ENCODE measurements at places on chromosomes 1 and 21.

- no peak for DNase-seq
Measured at GRCh38 chr1:42133809-42134526, 19.2 kb upstream of the GUCA2B start.

- no peak for DNase-seq
Measured at GRCh38 chr1:25977801-25978200, 20.1 kb downstream of the PAFAH2 start.

DNA sequence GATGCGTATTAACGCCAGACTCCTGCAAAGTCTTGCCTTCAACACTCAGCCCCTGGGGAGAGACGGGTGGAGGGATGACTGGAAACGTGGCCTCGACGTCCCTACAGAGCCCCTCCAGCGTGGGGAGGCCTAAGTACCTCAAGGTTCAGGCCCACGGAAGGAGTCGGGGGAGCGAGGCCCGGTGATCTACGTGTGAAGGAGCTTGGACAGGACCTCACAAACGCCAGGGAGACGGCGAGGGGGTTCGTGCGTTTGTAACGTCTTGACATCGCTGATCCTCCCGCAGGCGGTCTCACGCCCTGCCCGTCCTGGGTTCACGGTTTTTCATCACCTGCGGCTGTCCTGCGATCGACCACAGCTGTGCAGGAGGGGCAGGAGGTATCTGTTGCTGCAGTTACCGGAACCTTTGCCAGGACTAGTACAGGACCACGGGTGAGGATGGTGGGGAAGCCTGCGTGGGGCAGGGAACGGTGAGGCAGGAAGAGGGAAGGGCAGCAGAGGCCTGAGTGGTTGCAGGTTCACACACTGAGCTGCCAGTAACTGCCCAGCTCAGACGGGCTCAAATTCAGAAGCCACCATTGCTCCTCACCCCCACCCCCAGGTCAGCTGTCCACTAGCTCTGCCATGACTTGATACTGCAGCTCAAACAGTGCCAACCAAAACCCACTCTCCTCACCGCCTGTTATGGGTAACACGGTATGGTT lies 889 bp upstream of the CCNL2 start:
- DNase-seq = no peak

DNA sequence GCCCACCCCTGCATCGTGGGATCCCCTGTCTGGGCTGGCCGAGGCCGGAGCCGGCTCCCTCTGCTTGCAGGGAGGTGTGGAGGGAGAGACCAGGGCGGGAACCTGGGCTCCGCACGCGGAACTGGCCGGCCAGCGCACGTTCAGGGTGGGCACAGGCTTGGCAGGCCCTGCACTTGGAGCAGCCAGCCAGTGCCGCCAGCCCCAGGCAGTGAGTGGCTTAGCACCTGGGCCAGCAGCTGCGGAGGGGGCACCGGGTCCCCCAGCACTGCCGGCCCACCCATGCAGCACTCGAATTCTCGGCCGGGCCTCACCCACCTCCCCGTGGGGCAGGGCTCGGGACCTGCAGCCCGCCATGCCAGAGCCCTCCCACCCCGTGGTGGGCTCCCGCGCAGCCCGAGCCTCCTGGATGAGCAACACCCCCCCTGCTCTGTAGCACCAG lies 422.6 kb downstream of the AMY1C start:
- no peak for DNase-seq

- DNase-seq = no peak
Measured at GRCh38 chr1:164675342-164675904, 116.4 kb downstream of the PBX1 start.

DNA sequence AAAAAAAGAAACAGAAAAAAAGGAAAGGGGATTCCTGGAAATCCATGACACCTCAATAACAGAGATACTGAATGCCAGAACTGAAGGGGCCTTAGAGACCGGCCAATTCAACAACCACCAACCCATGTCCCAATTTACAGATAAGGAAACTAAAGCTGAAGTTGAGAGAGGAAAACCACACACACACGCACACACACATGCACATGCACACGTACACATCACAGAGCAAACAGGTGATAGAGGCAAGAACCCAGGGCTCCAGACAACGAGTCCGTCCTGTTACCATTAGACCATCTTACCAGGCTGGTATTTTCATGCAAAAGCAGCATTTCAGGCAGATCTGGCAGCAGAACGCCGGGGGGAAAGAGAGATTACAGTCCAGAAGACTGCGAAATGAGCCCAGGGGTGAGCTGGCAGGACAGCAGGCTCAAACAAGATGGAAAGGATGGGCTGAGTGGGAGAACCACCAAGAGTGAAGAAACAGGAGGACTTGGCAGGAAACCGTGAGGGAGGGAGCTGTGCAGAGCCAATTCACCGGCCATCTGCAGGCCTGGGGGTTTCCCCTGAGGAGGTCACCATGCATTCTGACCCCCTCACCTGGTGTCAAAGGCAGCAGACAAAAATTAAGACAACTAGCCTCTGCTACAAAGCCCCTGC lies 43.5 kb downstream of the PAFAH2 start:
- no peak for DNase-seq

GRCh38 chr21:34082769-34083168 lies 9.4 kb downstream of the MRPS6 start:
- no peak for DNase-seq

GRCh38 chr1:6026095-6026809 lies 19.4 kb upstream of the KCNAB2 start:
- DNase-seq = peak; percentile 83

DNA sequence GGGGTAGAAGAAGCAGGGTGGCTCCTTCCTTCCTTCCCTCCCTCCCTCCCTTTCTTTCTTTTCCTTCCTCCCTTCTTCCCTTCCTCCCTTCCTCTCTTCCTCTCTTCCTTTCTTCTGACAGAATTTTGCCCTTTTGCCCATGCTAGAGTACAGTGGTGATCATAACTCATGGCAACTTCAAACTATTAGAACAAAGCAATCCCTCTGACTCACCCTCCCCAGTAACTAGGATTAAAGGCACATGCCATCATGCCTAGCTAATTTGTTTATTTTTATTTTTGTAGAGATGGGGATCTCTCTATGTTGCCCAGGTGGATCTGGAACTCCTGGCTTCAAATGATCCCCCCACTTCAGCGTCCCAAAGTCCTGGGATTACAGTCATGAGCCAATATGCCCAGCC lies 10.0 kb upstream of the RPE65 start:
- no peak for DNase-seq

GRCh38 chr1:113256348-113256729 lies 134.0 kb upstream of the MAGI3 start:
- DNase-seq = no peak

GRCh38 chr1:245448531-245448930 lies 293.7 kb downstream of the KIF26B start:
- no peak for DNase-seq

DNA sequence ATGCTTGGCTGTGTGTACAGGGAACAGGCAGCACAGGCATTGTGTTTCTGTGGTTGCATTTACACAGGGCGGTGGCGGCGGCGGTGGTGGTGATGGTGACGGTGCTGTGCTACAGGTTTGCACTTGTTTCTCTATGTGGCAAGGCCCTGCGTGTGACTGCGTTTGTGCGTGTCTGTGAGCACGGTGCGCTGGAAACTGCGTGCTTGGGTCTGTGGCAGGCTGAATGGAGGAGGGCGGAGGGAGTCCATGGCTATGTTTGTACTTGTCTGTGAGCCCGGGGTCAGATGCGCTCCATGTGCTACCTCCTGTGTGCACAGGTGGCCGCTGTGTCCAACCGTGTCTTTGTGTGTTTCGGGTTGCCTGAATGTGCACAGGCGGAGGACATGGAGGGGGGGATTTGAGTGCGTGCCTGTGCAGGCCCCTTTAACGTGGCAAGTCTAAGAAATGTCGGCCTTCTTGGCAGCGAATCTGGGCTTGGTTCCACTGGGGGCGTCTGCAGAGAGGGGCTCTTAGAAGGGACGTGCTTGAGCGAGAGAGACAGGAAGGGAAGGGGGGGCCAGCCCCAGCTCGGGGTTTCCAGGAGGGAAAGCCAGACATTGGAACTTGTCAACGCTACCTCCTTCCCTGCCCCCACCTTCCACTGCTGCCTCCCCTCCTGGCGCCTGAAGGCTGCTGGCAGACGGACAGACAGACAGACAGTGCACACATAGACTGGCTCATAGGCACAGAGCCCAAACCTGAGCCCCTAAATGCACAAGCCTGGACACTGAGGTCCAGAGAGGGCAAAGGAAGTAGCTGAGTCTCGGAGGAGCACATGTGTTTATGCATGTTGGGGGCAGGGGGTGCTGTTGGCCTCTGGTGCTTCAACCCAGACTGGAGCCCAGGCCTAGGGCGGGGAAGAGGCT lies 32.7 kb upstream of the WASF2 start:
- DNase-seq = no peak

GRCh38 chr1:4853904-4854303 lies 199.5 kb downstream of the AJAP1 start:
- DNase-seq = no peak

All from stimulated activated CD4-positive, alpha-beta T cell treated with anti-CD3 and anti-CD28 coated beads, TNF-alpha, amount 100 ng/mL, for 1 hour (primary cell).